Small intestine (tissue), 16 donors: ENCODE measurements at places on chromosomes 12 and 14.

DNA sequence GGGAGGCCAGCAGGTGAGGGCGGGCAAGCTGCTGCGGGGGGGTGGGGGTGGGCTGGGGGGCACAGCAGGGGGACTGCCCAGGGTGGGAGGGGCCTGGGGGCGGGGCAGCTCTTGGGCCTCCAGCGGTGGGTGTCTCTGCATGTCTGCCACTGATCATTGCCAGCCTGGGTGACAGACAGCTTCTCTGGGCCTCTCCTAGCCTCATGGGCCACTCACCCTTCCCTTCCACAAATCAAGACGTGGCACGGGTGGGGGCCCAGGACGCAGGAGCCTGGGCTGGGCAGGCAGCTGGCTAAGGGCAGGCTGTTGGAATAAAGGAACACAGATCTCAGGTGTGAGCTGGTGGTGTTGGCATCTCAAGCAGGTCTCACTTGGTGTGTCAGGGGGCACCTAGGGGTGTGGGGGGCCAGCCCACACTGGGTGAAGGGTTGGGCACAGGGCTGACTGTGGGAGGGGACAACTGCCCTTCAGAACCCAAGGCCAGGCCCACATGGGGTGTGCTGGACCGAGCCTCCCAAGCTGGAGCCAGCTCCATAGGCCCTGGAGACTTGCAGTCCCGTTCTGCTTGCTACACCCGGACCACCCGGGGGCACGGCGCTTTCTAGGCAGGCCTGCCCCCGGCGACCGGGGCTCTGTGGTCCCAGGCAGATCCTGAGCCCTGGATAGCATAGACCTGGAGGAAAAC lies 3.0 kb downstream of the TEDC1 start:
- no peak for DNase-seq

DNA sequence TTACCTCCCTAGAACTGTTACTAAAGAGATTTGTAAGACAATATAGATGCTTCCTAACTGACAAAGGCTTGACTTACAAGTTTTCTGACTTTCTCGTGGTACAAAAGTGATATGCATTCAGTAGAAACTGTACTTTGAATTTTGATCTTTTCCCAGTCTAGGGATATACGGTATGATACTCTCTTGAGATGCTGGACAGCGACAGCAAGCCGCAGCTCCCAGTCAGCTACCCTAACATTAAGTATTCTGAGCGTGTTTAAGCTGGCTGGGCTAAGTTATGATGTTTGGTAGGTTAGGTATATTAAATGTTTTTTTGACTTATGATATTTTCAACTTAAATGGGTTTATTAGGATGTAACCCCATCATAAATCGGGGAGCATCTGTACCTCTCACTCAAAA lies 55.2 kb upstream of the CDKL1 start:
- DNase-seq, result no peak

GRCh38 chr14:92578511-92578910 lies 64.9 kb downstream of the RIN3 start:
- DNase-seq, result no peak

GRCh38 chr14:51097287-51097686 lies 2.4 kb upstream of the TRIM9 start:
- DNase-seq, result no peak

DNA sequence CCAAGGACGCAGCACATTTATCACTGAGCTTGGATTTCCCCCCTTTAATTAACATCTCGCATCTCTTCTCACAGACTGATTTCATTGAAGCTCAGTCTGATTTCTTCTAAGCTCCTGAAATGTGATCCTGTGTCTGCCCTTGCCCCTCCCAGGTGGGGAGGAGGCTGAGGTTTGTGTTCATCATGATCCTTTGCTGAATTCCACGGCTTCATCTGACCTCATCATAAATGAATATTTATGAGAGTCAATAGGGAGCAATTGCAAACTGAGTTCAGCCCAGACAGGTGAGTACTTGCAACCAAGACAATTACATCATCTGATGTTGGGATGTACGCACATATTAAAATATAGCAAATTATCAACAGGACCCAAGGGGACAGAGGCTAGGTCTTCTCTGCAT lies 72.4 kb downstream of the MAP1LC3B2 start:
- DNase-seq, result no peak

GRCh38 chr12:111444314-111444924 lies 38.7 kb downstream of the SH2B3 start:
- DNase-seq, result no peak

DNA sequence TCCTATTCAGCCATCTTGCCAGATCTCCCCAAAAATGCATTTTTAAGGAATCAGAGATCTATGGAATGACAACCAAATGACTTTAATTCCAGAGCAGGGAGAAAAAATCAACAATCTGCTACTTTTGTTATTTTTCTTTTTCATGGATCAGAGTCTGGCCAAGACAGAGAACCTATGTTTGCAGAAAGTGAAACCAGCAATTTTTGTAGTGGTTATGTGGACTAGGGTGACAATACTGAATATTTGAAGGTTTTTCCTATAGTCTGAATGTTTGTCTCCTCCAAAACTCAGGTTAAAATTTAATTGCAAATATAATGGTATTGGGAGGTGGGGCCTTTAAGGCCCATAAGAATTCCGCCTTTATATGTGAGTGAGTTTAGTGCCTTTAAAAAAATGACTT lies 30.9 kb downstream of the KLRK1 start:
- DNase-seq, result no peak

- no peak for DNase-seq
These were observed 9.8 kb upstream of the NFKBIA start for GRCh38 chr14:35414365-35414764.

DNA sequence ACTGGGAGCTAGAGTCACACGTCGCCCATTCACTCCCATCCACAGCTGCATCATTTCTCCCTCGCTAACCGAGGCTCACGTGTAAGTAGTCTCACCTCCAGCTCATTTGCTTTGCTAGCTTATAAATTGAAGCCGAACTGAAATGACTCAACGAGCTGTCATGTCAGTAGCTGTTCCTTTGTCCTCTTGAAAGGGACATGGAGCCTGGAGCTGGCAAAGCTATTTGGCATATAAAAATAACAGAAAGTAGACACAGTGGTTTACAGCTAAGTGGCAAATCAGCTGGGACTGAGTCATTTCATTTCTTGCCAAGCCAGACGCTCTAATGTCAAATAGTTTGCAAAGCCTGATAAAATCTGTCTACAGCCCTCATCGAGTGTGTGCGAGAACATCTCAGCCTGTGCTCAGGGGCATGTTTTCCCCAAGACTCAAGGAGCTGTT lies 114.4 kb upstream of the TMEM233 start:
- no peak for DNase-seq

DNA sequence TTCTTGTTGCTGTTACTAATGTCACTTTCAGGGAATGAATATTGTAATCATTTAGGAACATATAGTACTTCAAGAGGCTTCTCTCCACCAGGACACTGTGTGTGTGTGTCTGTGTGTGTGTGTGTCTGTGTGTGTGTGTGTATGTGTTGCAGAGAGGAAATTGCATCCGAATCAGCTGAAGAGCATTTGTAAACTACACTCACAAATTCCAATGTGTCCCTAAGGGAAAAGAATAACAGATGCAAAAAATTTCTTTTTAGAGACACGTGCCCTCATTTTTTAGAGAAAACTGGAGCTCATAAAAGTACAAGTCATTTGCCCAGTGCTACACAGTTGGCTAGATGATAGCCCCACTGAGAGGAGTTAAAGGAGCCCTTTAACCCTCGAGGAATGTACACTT lies 168.8 kb downstream of the ANO4 start:
- no peak for DNase-seq

DNA sequence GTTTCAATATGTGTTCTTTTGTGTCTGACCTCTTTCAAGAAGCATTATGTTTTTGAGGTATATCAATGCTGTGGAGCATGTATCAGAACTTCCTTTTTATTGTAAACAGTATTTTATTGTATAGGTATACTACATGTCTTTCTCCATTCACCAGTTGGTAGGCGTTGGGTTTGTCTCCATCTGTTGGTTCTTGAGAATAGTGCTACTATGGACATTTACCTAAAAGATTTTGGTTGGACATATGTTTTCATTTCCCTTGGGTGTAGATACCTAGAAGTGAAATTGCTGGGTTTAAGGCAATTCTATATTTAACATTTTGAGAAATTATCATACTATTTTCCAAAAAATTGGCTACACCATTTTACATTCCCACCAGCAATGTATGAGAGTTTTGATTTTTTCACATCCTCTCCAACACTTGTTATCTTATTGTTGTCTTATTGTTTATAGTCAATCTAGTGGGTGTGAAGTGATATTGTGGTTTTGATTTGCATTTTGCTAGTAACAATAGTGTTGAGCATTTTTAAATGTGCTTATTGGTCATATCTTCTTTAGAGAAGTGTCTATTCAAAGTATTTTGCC lies 409.2 kb downstream of the IPO8 start:
- peak; percentile 23 for DNase-seq

DNA sequence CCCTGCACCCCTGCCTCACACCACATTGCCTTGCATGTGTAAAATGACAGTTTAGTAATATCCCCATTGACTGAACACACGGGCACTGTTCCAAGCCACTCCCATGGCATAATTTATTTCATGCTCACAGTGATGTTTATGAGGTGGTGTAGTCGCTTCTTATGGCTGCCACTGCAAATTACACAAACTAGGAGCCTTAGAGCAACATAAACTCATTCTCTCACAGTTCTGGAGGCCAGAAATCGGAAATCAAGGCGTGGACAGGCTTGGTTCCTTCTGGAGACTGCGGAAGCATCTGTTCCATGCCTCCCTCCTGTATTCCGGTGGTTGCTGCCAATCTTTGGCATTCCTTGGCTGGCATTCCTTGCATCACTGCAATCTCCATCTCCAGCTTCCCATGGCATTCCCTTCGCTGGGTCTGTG lies 97.3 kb downstream of the RIN3 start:
- peak; percentile 74 for DNase-seq

GRCh38 chr14:103836976-103837725 lies 10.2 kb downstream of the PPP1R13B start:
- DNase-seq, result no peak

DNA sequence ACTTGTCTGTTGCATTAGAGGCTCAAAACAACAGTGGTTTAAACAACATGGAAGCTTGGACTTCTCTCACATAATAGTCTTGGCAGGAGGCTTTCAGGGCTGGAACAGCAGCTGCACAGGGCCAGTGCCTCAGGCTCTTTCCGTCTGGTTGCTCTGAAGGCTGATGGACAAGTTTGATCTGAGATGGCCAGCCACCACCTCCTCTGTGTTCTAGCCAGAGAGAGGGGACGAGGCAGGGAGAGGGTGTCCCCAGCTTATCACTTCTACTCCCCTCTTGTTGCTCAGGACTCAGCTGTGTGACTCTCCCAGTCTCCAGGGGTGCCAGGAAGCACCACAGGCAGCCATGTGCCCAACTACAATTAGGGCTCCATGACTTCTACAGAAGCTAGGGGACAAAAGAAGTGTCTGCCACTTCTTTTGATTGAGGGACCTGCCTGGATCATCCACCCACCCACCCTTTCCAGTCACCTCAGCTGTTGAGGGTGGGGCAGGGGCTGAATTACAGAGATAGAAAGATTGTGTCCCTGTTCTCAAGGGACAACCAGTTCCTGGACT lies 46.6 kb downstream of the SMIM41 start:
- DNase-seq, result no peak

- no peak for DNase-seq
These were observed 922 bp downstream of the PTPRR start for GRCh38 chr12:70919597-70920035.

- peak; percentile 81 for DNase-seq
These were observed 2.2 kb downstream of the RCOR1 start for GRCh38 chr14:102594514-102595175.

- no peak for DNase-seq
These were observed at the start of gene OR11G2 for GRCh38 chr14:20190596-20190995. Gene OR11G2, plus strand, starts transcription at chr14:20190896. Its CDS starts 6,542 bp downstream, at chr14:20197438.

- DNase-seq, result no peak
These were observed 340.0 kb upstream of the SFSWAP start for GRCh38 chr12:131370791-131371347.

GRCh38 chr12:4311776-4312175 lies 9.2 kb upstream of the TIGAR start:
- no peak for DNase-seq

- no peak for DNase-seq
These were observed 11.9 kb downstream of the FAM222A start for GRCh38 chr12:109725321-109726105.

GRCh38 chr12:101010896-101011295 lies 199.1 kb downstream of the SLC5A8 start:
- DNase-seq, result no peak

DNA sequence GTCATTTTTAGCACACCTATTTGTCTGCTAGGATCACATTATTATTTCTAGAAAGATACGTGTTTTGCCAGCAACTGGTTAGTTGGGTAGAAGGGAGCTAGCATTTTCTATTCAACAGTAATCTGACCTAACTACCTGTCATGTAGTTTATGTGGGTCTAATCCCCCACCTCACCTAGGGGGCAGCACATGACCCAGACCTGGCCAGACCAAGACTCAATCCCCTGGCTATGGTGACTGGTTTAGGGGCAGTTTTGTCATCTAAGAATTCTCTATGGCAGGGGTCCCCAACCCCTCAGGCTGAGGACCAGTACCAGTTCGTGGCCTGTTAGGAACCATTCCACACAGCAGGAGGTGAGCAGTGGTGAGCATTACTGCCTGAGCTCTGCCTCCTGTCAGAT lies 29.5 kb upstream of the EVL start:
- no peak for DNase-seq

GRCh38 chr12:58513301-58513834 lies 406.9 kb downstream of the LRIG3 start:
- no peak for DNase-seq

- DNase-seq, result no peak
These were observed 22.1 kb downstream of the IFNG-AS1 start for GRCh38 chr12:68011206-68011881.

DNA sequence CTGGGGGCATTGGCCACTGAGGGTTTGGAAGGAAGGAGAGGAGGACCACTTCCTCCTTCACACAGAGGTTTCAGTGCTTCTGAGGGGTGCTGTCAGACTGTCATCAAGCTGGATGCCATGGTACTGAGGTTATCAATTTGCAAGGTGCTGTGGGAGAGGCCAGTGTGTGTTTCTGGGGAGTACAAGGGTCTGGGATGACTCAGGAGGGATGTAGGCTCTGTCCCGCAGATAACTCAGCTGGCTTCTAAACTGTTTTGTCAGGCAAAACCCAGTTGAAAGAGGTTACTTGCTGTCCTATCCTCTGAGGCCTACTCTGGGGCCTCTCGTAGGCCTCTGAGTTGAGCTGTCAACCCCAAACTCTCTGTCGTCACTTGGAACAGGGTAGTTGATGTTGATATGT lies 22.8 kb downstream of the ADCK1 start:
- DNase-seq, result no peak
